ENCODE measurements at places on chromosomes 5 and 9.

DNA sequence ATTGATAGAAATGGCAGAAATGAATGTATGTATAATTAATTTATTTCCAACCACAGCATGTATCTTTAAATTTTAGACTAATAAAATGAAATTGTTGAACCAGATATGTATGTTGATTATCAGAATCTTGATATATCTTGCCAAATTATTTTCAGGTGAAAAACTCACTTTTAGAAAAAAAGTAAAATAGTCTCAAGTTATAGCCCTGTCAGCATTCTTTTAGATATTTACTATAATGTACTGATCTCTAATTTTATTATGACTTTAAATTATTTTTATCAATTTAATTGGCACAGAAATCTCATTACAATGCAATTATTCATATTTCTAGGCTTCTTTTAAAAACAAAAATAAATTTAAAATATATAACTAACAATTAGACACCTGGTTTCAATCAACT, 1990.4 kb upstream of the CDH6 start:
- no peak for DNase-seq

DNA sequence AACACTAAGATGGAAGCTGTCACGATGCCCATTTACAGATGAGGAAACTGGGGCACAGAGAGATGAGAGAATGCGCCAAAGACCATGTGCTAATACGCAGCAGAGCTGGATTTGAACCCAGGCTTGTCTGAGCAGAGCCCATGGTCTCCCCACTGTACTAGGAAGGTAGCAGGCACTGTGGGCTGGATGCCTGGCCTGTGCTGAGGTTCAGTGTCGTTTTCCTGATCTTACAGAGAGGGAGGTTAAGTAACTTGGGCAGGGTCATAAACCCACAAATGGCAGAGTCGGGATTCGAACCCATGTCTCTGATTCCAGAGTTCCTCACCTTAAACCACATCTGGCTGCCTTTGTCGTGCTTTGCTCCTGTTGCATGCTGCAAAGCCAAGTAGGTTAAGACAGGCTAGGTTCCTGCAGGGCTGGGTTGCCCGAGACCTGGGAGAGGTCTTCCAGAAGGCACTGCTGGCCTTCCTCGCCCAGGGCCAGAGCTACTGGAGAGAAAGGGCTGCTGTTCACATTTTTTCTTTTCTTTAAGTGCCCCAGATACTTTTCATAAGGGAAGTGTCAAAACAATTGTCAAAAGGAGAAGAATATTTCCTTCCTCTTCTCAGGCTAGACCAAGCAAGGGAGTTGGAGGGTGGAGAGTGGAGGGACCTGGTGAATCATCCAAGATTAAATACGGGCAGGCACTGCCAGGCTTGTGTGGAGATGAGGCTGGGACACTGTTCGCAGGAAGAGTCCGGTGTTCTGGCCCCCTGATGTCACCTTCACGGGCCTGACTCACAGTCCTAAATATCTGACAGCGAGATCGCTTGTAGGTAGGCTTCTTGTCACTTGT, 3.2 kb downstream of the NEK6 start:
- no peak for DNase-seq

DNA sequence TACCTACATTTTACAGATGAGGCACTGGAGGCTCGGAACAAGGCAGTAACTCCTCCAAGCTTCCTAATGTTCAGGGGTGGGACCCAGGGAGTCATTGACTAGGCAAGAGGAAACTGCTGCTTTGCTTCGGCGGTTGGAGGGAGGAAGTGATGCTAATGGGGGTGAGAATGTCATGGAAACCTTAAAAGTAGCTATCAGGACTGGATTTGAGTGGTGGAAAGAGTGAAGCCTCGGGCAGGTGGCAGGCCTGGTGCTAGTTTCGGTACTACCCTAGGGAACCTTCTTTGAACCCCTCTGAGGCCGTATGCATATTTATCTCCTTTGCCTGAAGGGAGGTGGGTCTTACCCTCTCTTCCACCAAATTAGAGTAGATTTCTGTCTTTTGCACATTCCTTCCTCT, 1.6 kb downstream of the BSPRY start:
- DNase-seq, result no peak

- no peak for DNase-seq
These were observed 6.3 kb downstream of the NHP2 start for GRCh38 chr5:178147406-178147805.

All from SW 1271 (cell line).